Pulmonary artery endothelial cell (primary cell): ENCODE measurements at places on chromosomes 1 and 21. TPM values are rescaled to one million over a fixed set of nuclear protein-coding genes. Genes with fewer than 3 reads are reported as not detected.

The THEM5 gene
- not detected in 2 replicates for total RNA-seq

The LCE6A gene
- not detected in 2 replicates for total RNA-seq

The EFNA3 gene
- 1.2 and 1.9 TPM in 2 replicates for total RNA-seq

The SELENBP1 gene
- total RNA-seq = 9.4 and 11.7 TPM in 2 replicates

The LENEP gene
- total RNA-seq = 0.56 and 0.66 TPM in 2 replicates

The CRYAA gene
- not detected in 2 replicates for total RNA-seq

The OR2T33 gene
- total RNA-seq = not detected in 2 replicates

The NTNG1 gene
- total RNA-seq = 0.20 and 0.78 TPM in 2 replicates

The CFHR2 gene
- total RNA-seq = not detected in 2 replicates

The CR1 gene
- total RNA-seq = not detected in 2 replicates

DNA sequence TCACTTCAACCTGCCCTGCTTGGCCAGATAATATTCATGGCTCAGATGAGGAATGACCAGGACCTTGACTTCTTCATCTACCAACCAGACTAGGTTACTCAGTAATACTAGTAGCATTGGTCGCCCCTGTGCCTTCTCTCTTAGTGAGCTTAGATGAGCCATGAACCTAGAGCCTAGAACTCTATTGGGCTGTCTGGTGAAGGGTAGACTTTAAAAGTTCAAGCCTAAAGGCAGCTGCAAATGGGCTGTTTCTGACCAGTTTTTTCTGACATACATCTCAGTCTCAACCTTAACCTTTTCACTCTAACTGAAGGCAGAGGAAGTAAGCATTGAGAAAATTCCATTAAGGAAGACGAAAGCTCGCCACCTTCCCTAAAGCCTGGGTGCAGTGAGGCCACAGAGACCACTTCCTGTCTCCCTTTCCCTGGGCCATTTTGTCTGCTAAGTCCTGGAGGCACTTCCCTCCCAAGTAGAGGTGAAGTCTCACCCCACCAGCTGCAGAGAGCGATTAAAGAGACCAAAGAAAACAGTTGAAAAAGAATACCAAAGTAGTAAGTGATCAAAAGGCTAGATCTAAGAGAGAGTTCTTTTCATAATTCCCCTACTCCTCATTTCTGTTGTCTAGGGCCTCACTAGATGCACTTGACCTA lies 53.3 kb downstream of the MTR start:
- no peak for DNase-seq

GRCh38 chr1:42137766-42138165 lies 15.4 kb upstream of the GUCA2B start:
- DNase-seq = no peak

GRCh38 chr1:201883786-201884185 lies 4.9 kb upstream of the SHISA4 start:
- DNase-seq = no peak

- DNase-seq = no peak
Observed at GRCh38 chr1:7032992-7033391, 247.7 kb downstream of the CAMTA1 start.

- no peak for DNase-seq
Observed at GRCh38 chr1:13730291-13730690, 30.3 kb downstream of the PRDM2 start.

- no peak for DNase-seq
Observed at GRCh38 chr1:74571891-74572290, 59.5 kb upstream of the LRRC53 start.

- DNase-seq = no peak
Observed at GRCh38 chr1:156663178-156663577, 14.0 kb downstream of the NES start.

GRCh38 chr1:56413671-56414199 lies 165.6 kb downstream of the PLPP3 start:
- no peak for DNase-seq

GRCh38 chr1:200062143-200062542 lies 34.6 kb downstream of the NR5A2 start:
- no peak for DNase-seq

DNA sequence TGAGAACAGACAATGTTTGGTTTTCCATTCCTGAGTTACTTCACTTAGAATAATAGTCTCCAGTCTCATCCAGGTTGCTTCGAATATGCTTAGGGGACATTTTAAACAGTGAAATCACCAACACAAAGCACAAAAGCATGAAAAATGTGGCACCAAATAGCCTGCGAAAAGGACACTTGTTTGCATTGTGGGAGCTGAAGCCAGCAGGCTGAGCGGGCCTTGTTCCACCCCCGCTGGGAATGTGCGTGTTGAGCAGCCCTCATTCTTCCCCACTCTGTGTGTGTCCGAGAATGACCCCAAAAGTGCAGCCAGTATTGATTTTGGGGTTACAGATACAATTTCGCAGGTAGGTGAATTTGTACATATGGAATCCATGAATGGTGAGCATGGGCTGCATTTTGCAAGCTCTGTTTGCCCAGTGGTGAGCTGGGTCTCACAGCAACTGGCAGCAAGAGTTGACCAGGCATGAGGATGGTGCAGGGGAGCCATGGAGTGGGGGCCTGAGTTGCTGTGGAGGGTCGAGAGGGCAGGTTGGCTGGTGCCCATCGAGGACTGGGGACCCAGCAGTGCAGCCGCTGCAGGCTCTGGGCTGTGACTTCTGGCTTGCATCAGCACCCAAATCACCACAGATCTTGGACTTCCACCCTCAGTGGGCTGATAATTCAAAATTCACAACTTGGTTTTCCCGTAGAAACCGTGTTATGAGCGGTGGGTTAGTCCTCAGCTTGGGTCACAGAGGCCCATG lies 29.4 kb downstream of the NENF start:
- DNase-seq = no peak

DNA sequence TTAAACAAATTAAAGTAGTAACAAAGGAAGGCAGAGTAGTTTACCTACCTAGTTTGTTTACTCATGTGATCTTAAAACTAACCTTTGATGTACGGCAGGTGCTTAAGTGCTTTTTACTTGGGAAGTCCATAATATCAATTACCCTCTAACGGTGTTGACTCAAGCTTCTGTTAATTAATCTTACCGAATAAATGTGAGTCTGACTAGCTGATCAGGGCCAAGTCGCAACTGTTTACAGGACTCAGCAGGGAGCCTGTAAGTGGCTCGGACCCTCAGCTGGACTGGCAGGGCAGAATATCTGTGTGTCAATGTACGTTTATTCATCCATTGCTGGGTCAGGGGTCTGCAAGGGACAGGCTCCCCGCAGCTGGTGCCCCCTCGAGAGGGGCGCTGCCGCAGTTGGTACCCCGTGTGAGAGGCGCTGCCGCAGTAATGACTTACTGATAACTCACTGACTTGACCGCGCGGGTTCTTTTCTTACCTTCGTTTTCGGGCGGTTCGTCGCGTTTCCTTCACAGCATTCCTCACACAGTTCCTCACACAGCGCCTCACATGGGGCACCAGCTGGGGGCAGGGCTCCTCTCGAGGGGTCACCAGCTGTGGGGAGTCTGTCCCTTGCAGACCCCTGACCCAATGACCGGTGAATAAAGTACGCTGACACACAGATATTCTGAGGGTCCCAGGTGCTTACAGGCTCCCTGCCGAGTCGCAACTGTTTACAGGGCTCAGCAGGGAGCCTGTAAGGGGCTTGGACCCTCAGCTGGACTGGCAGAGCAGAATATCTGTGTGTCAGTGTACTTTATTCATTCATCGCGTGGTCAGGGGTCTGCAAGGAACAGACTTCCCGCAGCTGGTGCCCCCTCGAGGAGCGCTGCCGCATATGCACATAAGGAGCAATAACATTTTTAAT lies 3.0 kb downstream of the FMO1 start:
- no peak for DNase-seq

DNA sequence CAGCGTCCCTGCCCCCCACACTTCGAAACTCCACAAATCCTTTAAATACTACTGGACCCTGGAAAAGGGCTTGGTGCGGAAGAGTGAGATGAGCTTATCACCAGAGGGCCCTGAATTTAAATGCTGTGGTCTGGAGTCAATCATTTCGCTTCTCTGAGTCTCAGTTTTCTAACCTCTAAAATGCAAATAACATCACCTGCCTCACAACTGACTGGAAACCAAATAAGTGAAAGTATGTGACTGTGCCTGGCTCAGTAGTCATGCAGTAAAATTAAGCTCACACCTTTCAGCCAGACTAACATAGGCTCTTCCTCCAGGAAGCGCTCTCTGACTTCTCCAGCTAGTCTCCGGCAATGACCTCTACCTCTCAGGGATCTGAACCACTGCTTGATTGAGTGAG lies 4.2 kb downstream of the GJA4 start:
- no peak for DNase-seq

GRCh38 chr1:227242811-227243682 lies 75.2 kb downstream of the CDC42BPA start:
- no peak for DNase-seq

GRCh38 chr1:109257682-109258421 lies 8.5 kb downstream of the CELSR2 start:
- no peak for DNase-seq

GRCh38 chr1:184595596-184595995 lies 159.1 kb downstream of the EDEM3 start:
- DNase-seq = no peak

GRCh38 chr1:44334968-44335367 lies 20.1 kb downstream of the ERI3 start:
- no peak for DNase-seq

DNA sequence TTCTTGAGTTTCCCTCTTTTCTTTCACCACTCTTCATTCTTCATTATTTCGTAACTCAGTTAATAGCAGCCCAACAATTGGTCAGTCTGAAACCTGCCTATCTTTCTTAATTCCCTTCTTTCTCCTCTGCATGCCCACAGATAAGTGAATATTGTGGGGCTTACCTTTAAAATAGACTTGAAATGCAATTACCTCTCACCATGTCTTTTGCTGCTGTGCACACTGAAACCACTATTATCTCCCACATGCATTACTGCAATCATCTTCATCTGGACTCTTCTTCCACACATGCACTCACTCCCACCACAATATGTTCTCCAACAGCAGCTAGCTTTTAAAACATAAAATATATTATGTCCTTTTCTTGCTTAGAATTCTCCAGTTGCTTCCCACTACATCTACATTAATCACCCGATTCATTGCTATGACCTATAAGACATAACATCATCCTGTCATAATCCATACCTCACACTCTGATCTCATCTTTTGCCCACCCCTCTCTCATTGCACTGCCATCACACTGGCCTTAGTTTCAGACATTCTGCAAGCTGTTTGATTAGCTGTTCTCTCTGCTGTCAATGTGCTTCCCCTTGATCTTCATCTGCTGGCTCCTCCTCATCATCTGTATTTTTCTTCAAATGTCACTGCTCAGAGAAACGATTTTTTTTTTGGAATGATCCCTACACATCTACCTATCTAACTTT lies 304.8 kb downstream of the PTPRC start:
- DNase-seq = no peak

GRCh38 chr1:160522622-160523345 lies at the start of gene SLAMF6:
Gene SLAMF6 (minus strand): TSS chr1:160523255. CDS start chr1:160523192, 63 bp downstream.
- no peak for DNase-seq

- no peak for DNase-seq
Observed at GRCh38 chr1:29465755-29466154, 229.4 kb downstream of the PTPRU start.

- DNase-seq = no peak
Observed at GRCh38 chr1:44584167-44584566, 90.1 kb downstream of the TMEM53 start.

GRCh38 chr1:215140135-215140534 lies 57.6 kb downstream of the KCNK2 start:
- no peak for DNase-seq

- no peak for DNase-seq
Observed at GRCh38 chr1:167795810-167796740, 74.3 kb downstream of the MPZL1 start.

DNA sequence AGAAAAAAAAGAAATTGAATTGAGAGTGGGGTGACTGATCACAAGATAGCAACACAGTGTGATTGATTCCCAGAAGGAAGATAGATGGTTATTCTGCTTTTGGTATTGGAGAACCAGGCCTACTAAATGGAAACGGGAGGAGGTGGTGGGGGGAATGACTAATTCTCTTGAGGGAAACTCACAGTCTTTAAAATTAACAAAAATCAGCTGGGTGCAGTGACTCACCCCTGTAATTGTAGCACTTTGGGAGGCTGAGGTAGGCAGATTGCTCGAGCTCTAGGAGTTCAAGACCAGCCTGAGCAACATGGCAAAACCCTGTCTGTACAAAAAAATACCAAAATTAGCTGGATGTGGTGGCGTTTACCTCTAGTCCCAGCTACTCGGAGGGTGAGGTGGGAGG lies 134.6 kb upstream of the PDE4B start:
- no peak for DNase-seq

- peak; percentile 2 for DNase-seq
Observed at GRCh38 chr1:205396967-205397616, 24.8 kb downstream of the LEMD1 start.
